SHP77 (cell line): ENCODE measurements at places on chromosomes 4 and X.

DNA sequence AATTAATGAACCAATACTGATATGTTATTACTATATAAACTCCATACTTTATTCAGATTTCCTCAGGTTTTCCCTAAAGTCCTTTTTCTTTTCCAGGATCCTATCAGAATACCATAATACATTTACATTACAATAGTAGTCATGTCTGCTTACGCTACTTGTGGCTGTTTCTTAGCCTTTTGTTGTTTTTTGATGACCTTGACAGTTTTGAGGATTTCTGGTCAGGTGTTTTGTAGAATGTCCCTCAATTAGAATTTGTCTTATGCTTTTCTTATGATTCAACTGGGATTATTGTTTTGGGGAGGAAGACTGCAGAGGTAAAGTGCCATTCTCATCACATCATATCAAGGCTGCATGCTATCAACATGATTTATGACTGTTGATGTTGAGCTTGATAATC lies 9.1 kb downstream of the SOX3 start:
- no peak for DNase-seq

DNA sequence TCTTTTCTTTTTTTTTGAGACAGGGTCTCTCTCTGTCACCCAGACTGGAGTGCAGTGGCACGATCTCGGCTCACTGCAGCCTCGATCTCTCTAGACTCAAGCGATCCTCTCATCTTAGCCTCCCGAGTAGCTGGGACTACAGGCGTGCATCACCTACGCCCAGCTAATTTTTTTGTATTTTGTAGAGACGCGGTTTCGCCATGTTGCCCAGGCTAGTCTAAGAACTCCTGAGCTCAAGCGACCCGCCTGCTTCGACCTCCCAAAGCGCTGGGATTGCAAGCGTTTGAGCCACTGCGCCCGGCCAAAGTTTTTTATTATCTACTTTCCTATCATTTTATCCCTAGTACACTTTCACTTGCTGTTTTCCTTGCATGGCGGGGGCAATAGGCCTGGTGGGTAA lies 1.4 kb downstream of the UBA6 start:
- no peak for DNase-seq

- DNase-seq: no peak
Observed at GRCh38 chr4:78242071-78242470, 184.9 kb downstream of the FRAS1 start.

GRCh38 chr4:3215733-3216132 lies 33.2 kb upstream of the MSANTD1 start:
- no peak for DNase-seq

DNA sequence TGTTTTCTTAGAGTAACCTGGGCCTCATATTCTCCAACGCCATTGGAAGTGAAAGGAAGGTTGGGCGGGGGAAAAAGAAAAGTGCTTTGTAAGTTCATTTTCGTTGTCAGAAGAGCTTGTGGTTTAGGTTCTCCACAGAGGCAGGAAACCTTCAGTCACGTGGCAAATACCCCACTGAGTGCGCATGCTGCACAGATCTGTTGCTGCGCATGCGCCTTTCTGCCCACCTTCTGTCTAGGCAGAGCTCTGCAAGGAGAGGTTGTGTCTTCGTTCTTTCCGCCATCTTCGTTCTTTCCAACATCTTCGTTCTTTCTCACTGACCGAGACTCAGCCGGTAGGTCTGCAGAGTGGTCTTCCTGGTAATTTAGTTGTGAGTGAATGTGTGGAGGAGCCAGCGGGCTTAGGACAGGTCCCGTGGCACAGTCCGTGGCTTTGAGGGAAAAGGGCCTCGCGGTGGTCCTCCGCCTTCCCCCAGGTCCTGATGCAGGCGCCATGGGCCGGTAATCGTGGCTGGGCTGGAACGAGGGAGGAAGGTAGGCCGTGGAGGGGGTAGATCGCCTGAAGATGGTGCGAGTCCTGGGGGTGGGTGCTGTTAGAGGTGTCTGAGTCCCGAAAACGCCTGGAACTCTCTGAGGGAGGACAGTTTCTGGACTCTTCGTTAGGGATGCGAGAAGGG lies at the start of gene PAGE5:
PAGE5 (plus strand) TSS at position 228 of the 676 bp plus-strand sequence. CDS start 1,037 bp downstream, outside the sequence.
- DNase-seq: no peak

GRCh38 chrX:125622899-125623298 lies 303.2 kb downstream of the TEX13C start:
- DNase-seq: no peak

- DNase-seq: no peak
Observed at GRCh38 chr4:20192736-20193135, 59.0 kb upstream of the SLIT2 start.

- DNase-seq: no peak
Observed at GRCh38 chr4:25870081-25870480, 7.3 kb upstream of the SEL1L3 start.

GRCh38 chr4:54365691-54366090 lies 136.6 kb downstream of the PDGFRA start:
- DNase-seq: no peak

DNA sequence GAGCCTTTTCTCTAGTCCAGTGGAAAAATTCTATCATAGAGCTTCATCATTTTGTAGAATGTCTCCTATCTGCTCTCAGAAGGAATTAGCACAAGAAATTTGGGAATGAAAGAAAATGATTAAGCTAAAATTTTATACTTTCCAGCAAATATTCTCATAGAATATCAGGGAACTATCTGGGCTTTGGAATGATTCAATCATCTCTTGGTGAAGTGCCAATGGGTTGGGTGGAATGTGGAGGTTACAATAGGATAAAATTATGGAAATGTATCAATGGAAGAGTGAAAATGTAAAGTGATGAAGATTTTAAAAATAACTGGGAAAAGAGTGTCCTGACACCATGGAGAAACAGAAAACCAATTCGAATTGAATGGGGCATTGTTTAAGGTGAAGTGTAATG lies 119.0 kb upstream of the MID1 start:
- no peak for DNase-seq

DNA sequence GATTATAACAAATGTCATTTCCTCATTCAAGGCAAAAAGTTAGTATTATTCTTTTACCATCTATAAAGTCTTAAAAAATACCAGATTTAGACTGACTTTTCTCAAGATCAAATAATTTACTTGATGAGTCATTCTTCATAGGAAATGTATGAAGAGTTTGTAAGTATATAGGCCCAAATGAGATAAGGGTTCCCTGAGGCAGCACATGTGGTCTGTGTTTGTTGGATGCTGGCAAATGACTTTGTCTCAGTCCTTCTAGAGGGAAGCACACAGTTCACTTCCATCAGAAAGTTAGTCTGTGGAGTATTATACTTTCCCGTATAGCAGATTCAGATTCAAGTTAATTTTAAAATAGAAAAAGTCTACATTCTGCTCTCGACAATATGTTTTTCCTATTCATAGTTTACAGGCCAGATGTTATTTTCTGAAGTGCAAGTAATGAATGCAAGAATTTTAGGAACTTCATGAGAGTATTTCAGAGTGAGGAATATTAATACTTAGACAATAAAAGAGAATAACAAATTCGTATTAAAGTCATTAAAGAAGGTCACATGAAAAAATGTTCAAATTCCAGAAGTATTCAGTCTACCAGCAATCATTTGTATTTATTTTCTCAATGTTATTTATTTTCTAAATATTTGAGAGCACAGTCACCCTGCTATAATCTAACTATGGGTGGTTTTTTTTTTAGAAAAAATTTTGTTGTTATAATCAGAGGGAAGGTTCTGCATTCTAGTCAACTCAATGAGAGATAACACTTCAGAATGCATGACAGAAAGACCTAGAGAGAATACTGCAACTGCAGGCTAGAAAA lies 601.8 kb upstream of the ZFP42 start:
- DNase-seq: no peak

- DNase-seq: no peak
Observed at GRCh38 chrX:1102786-1103185, 109.7 kb downstream of the CRLF2 start.

- DNase-seq: no peak
Observed at GRCh38 chr4:31458813-31459212, 738.6 kb downstream of the PCDH7 start.

DNA sequence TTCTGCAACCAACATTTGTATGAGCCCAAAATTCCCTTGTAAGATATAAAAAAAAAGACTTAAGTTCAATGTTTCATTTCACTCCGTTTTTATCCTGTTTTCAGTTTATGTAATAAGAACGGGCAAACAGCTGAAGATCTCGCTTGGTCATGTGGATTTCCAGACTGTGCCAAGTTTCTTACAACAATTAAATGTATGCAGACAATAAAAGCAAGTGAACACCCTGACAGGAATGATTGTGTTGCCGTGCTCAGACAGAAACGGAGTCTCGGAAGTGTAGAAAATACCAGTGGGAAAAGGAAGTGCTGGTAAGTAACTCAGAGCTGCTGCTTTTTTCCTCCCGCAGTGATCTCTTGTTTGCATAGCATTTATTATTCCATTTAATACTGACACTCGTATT lies 2.8 kb downstream of the ANKRD37 start:
- DNase-seq: no peak

GRCh38 chr4:119031218-119031617 lies 104.4 kb upstream of the MYOZ2 start:
- no peak for DNase-seq
